ENCODE measurements at places on chromosomes 2 and 18. TPM values are rescaled to one million over a fixed set of nuclear protein-coding genes. Genes with fewer than 3 reads are reported as not detected.

DNA sequence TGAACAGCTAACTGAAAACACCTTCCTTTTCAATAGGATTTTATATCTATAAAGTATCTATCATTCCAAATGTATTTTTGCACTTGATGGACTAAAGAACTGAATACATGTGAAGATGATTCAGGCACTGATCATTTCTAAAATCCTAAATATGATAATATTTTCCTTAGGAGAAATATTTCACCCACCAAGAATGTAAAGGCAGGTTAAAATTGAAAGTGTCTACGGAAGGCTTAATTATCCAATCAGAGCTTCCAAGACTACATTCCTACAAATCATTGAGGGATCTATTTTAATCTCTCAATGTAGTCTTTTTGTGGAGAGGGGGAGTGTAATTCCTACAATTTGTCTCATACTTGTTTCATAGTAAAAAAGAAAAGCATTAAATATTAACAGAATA, 3.6 kb downstream of the GALNT3 start:
- no peak for DNase-seq

Gene KDSR
- 449 TPM for total RNA-seq

DNA sequence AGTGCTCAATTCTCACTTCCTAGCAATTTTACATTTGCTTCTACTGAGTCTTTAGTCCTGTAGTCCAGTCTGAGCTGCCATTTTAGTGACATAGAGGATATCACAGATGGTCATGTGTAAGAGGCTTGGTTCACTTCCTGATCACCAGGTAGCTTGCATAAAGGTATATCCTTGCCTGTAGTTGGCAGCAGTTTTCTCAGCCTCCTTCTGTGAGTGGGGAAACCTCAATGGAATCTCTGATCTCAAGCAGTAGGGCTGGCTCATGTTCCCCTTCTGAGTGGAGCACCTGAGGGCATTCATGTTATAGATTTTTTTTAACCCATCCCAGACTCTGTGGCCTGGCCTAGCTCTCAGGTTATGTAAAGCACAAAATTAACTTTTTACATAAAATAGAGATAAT, 278.4 kb downstream of the RDH14 start:
- no peak for DNase-seq

- DNase-seq: peak; percentile 56
Observed at GRCh38 chr2:152186262-152186661, 10.7 kb upstream of the STAM2 start.

DNA sequence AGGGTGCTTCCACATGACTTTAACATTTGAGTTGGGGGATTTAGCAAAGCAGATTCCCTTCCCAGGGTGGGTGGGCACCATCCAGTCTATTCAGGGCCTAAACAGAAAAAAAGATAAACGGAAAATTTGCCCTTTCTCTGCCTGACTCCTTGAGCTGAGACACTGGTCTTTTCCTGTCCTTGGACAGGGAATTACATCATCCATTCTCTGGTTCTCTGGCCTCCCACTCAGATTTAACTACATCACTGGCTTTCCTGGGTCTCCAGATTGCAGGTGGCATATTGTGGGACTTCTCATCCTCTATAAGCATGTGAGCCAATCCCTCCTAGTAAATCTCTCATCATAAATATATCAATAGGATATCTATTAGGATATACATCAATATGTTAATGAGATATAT, 25.8 kb downstream of the CAPN13 start:
- no peak for DNase-seq

Gene FER1L5
- total RNA-seq: 1.2 TPM

Gene SCN2A
- 0.79 TPM for total RNA-seq

GRCh38 chr2:200380833-200381542, 74.5 kb downstream of the SPATS2L start:
- no peak for DNase-seq
